DMS 273 treated with DMSO at 0.1 percent for 48 hours (cell line): ENCODE measurements at places on chromosomes 1 and 21.

- DNase-seq, result no peak
Observed at GRCh38 chr1:183419399-183419798, 1.2 kb upstream of the NMNAT2 start.

DNA sequence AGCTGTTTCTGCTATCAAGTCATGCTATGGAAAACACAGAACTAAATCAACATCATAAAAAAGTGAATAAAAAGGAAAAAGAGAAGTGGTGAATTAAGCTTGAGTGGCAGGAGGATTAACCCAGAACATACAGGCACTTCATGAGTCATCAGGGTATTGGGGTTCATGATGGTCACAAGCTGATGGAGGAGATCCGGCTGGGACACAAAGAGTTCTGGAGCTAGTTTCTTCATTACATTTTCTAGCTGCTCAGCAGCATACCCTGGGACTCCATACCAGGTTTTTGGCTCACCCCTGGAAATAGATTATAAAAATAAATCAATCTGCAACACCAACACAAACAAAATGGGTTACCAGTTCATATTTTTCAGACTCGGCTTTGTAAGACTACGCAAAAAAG is 42.5 kb upstream of the SYT2 start:
- DNase-seq, result no peak

GRCh38 chr1:50148142-50148923 is 39.6 kb downstream of the ELAVL4 start:
- DNase-seq, result no peak

GRCh38 chr1:17609529-17609928 is 70.0 kb downstream of the ARHGEF10L start:
- DNase-seq, result no peak

- no peak for DNase-seq
Observed at GRCh38 chr1:217275655-217276398, 355.1 kb downstream of the GPATCH2 start.

DNA sequence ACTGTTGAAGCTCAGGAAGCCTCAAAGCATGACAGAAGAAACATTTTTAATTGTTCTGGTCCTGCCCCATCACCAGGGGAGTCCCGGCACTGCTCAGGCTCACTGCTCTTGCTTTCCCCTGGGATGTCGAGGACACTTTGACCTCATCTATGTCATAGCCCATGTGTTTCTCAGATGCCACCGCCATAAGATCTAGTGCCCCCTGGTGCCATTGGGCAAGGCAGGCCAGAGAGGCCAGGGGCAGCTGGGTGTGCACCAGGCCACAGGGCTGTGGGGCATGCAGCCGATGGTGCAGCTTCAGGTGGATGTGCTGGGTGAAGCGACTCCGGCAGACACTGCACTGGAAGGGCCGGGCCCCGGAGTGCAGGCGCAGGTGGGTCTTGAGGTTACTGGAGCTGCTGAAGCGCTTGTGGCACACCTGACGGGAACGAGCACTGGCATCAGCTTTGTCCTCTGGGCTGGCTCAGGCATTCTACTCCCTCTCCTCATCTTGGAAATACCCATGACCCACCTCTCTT is 7.7 kb upstream of the CRYBG2 start:
- DNase-seq, result no peak

DNA sequence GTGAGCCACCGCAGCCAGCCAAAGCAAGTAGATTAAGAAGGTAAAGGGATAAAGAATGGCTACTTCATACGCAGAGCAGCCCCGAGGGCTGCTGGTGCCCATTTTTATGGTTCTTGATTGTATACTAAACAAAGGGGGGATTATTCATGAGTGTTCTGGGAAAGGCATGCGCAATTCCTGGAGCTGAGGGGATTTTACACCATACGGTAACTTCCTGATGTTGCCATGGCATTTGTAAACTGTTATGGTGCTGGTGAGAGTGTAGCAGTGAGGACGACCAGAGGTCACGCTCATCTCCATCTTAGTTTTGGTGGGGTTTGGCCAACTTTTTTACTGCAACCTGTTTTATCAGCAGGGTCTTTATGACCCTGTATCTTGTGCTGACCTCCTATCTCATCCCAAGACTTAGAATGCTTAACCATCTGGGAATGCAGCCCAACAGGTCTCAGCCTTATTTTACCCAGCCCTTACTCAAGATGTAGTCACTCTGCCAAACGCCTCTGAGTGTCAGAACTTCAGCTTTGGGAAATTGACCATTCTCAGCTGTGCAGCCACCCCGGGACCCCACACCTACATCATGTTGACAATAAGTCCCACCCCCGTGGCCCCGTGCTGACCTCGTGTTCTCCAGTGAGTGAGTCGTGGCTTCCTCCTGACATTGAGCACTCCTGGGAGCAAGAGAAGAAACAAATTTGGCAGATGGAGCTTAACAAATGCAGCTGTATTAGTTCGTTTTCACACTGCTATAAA is 149.4 kb upstream of the COL6A1 start:
- DNase-seq, result no peak

DNA sequence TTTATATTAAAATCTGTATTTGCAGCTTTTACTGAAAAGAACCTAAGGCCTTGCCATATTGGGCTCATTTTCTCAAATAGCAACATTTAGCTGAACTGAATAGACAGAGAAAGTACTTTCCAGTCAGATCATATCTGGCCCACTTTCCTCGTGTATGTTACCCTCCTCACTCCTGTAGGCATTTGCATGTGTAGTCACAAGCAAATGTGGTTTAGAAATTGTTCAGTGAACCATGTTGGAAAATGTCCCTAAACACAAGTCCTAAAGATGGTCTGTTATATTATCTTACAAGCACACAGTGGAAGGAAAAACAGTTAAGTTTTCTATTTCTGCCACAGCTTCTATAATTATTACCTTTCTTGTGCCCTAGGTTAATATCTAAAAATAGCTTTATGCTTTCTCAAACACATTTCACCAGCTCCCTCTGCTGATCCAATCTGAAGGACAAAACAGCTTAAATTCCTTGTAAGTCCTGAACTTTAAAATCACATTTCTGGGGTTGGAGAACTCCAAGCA is 606 bp upstream of the FMO4 start:
- no peak for DNase-seq

GRCh38 chr1:45530632-45531135 is 9.0 kb upstream of the PRDX1 start:
- no peak for DNase-seq

- DNase-seq, result no peak
Observed at GRCh38 chr1:211951856-211952255, 83.5 kb downstream of the INTS7 start.

DNA sequence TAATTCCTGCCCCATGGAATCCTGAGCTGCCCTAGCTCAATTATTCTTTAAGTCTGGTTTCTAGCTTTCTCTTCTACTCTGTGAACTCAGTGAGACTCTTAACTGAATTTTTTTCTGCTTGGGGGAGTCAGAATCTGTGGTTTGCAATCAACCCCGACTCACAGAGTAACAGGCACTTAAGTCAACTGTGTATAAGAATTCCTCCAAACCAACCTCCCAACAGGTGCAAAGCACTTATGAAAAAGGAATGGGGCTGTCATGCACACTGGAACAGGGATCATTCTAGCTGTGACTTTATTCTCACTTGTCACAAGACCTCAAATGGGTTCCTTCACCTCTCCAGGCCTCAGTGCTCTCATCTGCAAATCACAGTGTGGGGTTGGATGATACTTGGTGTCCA is 60.3 kb upstream of the SYT6 start:
- DNase-seq, result no peak

DNA sequence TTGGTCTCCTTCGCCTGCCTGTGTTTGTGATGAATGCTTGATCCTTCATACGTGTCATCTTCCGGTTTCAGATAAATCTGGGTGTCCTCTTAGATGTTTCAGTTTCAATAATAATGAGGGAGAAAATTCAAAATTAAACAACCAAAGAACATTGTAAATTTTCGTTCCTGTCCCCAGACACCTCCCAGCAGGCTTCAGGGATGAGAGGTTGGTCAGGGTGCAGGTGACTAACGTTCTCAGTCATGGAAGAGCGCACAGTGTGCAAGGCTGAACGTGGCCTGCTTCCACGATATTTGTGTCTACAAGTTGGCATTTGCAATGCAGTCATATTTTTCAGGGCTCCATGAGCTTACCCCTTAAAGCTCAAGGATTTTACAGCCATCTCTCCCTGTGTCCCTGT is 147.1 kb upstream of the ARHGEF16 start:
- no peak for DNase-seq

- no peak for DNase-seq
Observed at GRCh38 chr1:154407198-154408091, 2.3 kb downstream of the IL6R start.

- no peak for DNase-seq
Observed at GRCh38 chr1:207002724-207003146, 29.8 kb downstream of the C1orf116 start.

- no peak for DNase-seq
Observed at GRCh38 chr21:29359718-29360117, 61.0 kb downstream of the BACH1 start.

GRCh38 chr1:196105901-196106300 is 502.3 kb downstream of the KCNT2 start:
- DNase-seq, result no peak

DNA sequence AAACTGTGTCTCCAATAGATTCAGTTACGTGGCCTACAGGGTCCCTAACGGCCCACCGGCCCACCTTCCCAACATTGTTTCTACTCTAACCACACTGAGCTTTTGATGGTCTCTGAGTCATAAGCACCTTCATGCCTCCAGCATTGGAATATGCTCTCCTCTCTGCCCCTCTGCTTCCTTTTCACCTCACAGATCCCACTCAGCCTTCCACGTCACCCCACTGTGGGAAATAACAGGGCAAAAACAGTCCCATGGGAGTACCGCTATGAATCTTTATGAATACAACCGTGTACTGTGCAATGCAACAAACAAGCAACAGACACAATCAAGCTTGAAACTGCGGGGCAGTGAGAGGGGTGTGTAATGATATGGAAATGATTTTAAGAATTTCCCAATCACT is 5.3 kb upstream of the SARS1 start:
- no peak for DNase-seq

GRCh38 chr1:237031480-237031879 is 10.5 kb upstream of the RYR2 start:
- no peak for DNase-seq

- no peak for DNase-seq
Observed at GRCh38 chr1:178544531-178544930, 31.6 kb downstream of the TEX35 start.

DNA sequence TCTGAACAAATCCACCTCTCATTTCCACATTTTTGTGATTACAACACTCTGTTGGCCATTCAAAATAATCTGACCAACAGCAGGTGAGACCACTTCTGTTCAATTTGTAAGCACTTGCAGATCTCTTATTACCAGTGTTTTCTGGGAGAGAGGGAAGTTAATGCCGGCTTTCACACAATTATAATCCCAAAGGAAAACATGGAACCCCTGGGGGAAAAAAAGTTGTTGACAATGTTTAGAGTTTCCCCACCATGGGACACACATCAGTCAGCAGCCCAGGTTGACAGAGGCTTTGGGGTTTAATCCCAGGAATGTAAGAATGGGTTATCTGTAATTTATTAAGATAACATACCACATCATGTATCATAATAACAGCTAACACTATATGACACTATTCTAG is 68.4 kb upstream of the TNFSF4 start:
- no peak for DNase-seq

- no peak for DNase-seq
Observed at GRCh38 chr1:244863491-244864252, 671 bp downstream of the HNRNPU start.

- DNase-seq, result no peak
Observed at GRCh38 chr1:43547538-43548072, 16.9 kb downstream of the PTPRF start.
